Fibroblast of lung (primary cell): ENCODE measurements at places on chromosomes 1 and 21. TPM values are rescaled to one million over a fixed set of nuclear protein-coding genes. Genes with fewer than 3 reads are reported as not detected.

Gene PTBP2
- 18.2 and 24.6 TPM in 2 replicates for total RNA-seq

GRCh38 chr1:16018308-16018707 lies 465 bp upstream of the HSPB7 start:
- H3K27me3 ChIP-seq, result no peaks in the 10 kb centered on the region
- no peak overlapping the region for H3K4me3 ChIP-seq
- peak overlapping the region; percentile 81 for H3K27ac ChIP-seq
- no peaks in the 10 kb centered on the region for H3K36me3 ChIP-seq
- DNase-seq, result no peak
- peaks cover 28% of the 10 kb centered on the region for H3K4me1 ChIP-seq

Gene SHE
- under 0.01 TPM in 1 of 2 replicates, not detected in the other for total RNA-seq

- no peaks in the 10 kb centered on the region for H3K27me3 ChIP-seq
- no peaks in the 10 kb centered on the region for H3K36me3 ChIP-seq
- no peaks in the 10 kb centered on the region for H3K4me1 ChIP-seq
- peak; percentile 7 for DNase-seq
- H3K4me3 ChIP-seq, result no peak overlapping the region
Observed at GRCh38 chr21:21547368-21547953, 549.3 kb downstream of the NCAM2 start.
